Effector memory CD4-positive, alpha-beta T cell (primary cell): ENCODE measurements at places on chromosomes 11 and 22.

- DNase-seq, result no peak
Measured at GRCh38 chr22:23287136-23288095, 107.1 kb downstream of the BCR start.

- no peak for DNase-seq
Measured at GRCh38 chr11:47241841-47242301, 6.7 kb downstream of the ACP2 start.

DNA sequence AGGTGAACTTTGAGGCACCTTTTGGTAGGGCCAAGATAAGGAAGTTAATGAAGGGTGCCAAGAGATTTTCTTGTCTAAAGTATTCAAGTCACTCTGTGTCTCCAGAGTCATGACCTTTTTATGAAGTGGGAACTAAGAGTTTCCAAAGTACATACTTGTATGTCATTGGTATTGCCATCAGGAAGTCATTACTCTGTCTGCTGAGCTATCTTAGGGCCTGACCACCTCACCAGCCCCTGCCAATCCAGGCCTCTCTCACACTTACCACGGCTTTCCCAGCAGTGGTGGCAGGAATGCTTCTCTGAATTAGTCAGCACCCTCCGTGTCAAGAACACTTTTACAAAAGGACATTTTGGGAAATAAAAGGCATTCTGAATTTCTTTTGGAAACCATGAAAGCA is 192.8 kb upstream of the MTNR1B start:
- no peak for DNase-seq

- DNase-seq, result no peak
Measured at GRCh38 chr11:123976770-123977560, 616 bp downstream of the OR10S1 start.

- DNase-seq, result no peak
Measured at GRCh38 chr11:8598506-8598905, 4.5 kb upstream of the STK33 start.

DNA sequence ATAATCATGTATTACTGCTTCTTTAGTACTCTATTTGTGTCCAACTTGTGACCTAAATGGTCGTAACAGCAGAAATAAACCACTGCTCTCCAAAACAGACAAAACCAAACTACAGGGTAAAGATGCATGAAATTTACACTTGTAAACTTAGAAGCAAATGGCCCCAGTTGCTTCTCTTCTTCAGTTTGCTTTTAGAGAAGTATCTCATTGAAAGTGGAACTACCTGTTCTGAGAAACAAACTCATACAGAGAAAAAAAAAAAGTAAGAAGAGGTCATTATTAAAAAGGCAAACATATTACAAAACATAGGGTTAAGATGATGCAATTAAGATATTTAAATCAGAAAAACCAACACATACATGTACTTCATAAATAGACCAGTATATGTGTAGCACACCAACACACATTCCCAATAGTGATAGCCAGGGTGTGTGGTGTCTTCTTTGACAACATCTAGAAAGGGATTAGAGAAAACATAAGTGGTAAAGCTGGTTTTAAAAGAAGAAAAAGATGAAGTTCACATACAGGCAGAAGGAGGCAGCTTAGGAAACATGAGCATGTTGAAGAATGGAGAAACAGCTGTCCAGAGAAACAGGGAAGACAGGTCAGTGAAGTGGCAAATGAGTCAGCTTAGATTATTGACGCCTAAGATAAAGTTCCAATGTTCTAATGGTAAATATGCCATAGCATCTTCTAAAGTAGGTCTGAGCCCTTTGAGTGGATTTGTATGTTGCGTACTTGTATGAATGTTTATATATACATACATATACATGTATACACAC is 844.7 kb upstream of the CCDC90B start:
- DNase-seq, result no peak

DNA sequence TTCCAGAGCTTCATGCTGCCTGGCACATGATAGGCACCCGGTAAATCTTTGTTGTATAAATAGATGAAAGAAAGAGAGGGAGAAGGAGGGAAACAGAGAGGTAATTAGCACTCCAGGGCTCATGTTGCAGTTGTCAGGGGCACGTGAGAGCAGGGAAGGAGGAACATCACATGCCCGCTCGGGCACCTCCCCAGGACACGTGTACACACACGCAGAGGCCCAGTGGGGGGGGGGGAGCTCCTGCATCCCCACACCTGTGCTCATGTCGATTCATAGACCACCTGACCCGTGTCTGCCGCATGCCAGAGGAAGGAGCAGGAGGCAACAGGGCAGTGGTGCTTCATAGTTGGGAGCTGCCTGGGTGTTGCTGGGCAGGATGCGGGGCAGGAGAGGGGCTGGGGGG is 37.1 kb upstream of the NNMT start:
- DNase-seq, result no peak

- DNase-seq, result no peak
Measured at GRCh38 chr22:44363013-44363979, 50.5 kb upstream of the SHISAL1 start.

- no peak for DNase-seq
Measured at GRCh38 chr11:15213471-15214231, 98.9 kb downstream of the INSC start.

DNA sequence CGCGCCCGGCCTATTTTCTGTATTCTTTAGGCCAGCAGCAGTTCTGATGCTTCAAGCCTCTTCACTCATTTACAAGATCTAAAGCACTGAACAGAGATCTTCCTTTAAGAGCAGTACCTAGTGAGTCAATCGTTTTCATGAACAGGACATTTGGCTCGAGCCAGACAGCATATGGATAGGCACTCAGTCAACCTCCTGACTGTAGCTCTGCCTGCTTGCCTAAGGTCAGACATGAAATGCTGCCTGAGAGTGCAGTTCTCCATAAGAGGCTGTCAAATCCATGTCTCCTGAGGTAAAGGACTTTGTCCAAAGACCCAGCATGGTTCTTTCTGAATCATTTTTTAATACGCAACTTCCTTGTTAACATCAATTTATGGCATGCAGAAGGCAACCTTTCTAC is 941.2 kb downstream of the DLG2 start:
- no peak for DNase-seq

DNA sequence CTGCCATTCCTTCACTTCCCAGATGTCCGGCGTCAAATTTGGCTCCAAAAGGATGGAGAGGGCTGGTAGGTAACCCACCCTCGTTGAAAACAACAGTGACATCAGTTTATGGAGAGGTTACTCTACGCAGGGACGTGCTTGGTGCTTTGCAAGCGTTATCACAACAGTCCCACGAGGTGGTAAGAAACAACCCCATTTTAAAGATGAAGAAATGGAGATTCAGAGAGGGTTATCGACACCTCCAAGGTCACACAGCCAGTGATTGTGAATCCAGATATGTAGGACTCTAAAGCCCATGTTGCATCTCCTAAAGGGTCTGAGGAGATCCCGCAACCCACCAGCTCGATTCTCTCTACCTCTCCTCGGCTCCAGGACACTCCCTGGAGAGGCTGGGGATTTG is 773 bp downstream of the MIAT start:
- no peak for DNase-seq

DNA sequence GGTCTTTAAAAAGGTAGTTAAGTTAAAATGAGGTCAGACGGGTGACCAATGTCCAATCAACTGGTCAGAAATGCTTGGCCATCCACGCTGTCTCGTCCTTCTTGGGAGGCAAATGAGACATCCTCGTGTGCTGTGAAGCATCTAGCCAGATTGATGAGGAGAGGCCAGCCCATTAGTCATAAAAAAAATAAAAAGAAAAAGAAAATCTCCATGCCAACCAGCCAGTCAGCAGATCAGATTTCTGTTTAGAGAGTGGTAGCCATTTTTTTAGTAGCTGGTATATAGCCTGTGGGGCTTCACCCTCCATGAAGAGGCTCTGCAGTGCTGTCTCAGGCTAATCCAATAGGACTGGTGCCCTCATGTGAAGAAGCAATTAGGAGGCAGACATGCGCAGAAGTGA is 343.1 kb upstream of the SYN3 start:
- no peak for DNase-seq

DNA sequence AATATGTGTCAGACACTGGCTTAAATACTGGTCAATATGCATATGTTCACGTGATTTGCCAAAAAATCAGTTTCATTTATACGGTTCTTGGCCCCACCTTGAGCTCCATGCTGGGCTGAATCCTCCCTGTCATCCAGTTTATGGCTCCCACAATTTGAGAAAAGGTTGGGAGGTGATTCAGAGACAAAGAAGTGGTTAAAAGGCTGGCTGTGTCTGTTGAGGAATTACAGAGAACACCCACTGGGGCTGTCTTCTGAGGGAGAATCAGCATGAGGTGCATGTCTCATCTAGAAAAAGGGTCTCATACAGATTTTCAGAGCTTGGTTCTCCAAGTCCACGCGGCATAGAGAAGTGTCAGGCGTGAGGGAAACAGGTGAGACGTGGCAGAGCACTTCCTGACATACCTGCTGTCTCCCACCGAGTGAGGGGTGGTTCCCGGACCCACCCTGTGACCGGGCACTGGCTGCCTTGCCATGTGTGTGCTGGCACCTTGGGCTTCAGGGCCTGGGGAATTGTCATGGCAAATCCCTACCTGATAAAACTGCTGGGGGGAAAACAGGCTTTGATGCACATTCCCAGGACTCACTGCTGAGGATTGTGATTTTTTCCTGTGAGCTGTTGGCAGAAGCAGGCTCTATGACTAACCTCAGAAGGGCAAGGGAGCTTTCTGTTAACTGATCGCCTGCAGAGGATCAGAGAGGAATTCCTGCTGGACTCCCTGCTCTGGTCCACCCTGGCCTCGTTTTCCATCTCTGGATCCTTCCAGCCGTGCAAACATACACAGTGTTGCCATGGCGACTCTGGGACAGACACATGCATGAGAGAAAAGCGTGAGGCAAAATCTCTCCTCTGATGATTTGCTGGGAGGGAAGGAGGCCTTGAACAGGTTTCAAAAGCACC is 223.6 kb downstream of the ADAMTS15 start:
- DNase-seq, result no peak

DNA sequence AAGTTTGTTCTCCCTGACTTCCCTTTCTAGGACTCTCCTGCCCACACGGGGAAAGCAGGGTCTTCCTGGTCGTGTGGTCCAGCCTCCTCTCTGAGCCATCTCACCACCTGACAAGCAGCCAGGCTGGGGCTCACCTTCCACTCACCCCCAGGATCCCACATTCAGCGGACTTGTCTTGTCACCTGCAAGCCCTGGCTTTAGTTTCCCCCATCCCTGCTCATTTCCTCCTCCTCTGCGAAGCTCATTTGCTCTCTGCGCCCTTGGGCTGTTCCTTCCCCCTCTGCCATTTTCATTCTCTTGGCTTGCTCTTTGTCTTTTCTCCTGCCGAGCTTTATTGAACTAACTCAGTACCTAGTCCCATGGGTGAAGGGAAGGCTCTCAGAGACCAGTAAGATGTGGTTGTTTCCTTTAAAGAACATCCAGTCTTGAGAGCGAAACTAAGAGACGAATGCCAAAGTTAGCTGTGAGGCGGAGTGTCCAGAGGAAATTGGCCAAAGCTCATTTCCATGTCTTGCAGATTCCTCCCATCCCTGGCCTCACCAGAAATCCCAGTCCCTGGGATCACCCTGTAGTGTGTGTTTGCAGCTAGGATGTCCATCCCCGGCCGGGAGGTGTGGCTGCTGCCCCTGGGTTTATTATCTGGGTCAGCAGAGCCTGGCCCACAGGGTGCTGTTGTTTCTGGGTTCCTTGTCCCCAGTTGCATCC is 2.0 kb downstream of the ST14 start:
- DNase-seq, result no peak

DNA sequence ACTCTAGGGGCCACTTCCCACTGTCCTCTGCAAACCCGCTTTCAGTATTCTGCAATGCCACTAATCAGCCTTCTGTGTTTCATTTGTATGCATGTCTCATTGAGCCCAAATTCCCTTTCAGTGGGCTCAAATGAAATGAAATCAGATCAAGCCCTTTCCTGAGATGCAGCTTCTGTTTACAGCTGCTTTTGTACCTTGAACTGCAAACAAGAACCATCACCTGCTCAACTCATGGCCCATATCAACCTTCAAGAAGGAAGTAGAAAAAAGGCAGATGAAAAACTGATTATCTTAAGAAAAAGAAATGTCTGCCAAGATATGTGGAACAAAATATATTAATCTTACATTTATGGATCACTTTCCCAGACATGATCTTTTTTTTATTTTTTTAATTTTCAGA is 141.1 kb upstream of the ARHGAP42 start:
- DNase-seq, result no peak

DNA sequence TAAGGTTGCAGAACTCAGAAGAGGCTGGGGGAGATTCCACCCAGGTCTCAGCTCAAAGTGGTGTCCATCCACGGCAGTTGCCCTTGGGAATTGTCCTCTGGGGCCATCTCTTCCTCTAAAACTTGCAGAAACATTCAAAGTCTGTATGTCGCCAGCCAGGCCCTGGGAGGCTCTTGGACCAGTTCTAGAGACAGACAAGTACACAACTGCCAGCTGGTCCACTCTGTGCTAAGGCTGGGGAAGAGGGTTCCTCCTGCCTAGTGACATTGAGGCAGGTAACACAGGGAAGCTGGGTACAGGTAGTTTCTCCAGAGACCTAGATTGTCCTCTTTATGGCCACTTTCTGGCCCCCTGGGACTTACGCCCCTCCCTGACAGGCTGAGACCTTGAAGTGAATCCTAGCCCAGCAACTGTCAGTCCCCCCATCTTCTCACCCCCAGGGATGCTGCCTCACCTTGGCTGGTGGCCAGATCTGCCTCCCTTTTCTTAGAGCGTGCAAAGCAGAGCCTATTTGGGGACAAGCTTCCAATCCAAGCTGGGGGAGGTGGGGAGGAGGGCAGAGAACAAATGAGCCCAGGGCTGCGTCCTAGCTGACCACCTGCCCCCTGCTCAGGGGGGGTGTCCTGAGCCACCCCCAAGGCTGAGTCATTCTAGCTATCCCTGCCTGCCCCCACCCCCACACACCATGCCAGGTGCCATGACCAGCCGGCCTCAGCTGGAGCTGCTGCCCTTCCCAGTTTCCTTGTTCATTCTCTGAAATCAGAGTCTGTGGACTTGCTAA is 8.4 kb downstream of the FAM83F start:
- no peak for DNase-seq

GRCh38 chr22:47048123-47049077 is 285.9 kb downstream of the TBC1D22A start:
- no peak for DNase-seq

GRCh38 chr11:61477727-61478148 is 30.8 kb upstream of the LRRC10B start:
- DNase-seq, result peak; percentile 13

GRCh38 chr11:43554148-43554473 is 126.4 kb upstream of the HSD17B12 start:
- no peak for DNase-seq

GRCh38 chr11:80321786-80322185 is 881.0 kb upstream of the TENM4 start:
- no peak for DNase-seq
